NCI-H1930 (cell line): ENCODE measurements at places on chromosomes 7 and 10.

DNA sequence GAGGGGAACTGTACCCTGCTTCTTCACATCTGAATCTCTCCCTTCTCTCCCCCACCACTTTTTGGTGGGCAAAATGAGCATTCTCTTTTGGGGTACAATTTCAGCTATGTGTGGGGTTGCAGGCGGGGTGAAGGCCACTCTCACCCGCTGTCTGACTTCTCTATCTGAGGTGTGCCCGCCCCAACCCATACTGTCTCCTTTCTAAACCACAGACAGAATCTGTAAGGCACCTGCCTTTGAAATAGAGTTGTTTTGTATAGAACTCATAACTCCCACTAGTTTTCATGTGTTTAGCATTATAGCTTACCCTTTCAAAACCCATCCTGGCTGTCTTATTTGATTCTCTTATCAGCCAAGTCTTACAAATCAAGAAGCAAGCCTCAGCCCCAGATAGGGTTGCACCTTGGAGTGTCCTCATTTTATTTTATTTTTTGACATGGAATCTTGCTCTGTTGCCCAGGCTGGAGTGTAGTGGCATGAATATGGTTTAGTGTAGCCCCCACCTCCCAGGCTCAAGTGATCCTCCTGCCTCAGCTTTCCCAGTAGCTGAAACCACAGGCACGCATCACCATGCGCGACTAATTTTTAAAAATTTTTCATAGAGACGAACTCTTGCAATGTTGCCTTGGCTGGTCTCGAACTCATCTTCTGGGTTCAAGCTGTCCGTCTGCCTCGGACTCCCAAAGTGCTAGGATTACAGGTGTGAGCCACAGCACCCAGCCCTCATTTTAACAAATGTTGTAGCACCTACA, 11.9 kb downstream of the TSPAN14 start:
- no peak for DNase-seq

DNA sequence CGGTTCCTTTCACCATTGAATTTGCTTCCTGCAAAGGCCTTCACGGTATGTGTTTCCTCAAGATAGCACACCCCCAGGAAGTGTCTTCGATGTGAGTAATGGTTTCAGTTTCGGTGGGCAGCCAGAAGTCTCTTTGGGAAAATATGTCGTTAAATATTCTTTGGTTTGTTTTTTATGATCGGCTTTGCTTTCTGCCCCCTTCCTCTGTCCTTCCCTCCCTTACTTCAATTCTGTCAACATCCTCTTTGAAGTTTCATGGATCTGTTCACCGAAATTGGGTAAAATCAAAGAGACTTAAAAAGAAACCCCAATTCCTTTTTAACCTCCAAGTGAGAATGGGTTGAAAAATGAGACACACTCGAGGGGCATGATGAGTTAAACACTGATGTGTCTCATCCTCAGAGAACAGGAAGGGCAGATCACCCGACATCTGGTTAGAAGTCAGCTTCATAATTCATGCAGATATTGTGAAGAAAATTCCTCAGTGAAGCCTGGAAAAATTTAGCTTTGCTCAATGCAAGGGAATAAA, 170.8 kb upstream of the HABP2 start:
- no peak for DNase-seq

DNA sequence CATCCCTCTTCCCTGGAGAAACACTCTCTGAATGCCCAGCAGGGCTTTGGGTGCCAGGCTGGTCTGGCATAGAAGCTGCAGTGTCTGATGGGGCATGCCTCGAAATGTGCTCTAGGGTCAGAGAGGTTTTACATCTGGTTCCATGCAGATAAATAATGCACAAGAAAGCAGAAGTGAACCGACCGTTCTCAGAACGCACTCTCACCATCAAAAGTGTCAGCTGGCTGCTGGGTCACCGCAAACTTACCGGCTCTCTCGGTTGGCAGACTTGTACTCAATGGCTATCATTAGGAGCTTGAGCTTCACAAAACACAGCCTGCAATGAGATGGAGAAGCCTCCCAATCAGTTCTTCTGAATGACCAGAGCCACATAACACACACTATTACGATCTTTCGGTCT, 610.0 kb downstream of the KCNMA1 start:
- DNase-seq, result no peak

GRCh38 chr7:33821970-33822369, 83.4 kb upstream of the BMPER start:
- no peak for DNase-seq

DNA sequence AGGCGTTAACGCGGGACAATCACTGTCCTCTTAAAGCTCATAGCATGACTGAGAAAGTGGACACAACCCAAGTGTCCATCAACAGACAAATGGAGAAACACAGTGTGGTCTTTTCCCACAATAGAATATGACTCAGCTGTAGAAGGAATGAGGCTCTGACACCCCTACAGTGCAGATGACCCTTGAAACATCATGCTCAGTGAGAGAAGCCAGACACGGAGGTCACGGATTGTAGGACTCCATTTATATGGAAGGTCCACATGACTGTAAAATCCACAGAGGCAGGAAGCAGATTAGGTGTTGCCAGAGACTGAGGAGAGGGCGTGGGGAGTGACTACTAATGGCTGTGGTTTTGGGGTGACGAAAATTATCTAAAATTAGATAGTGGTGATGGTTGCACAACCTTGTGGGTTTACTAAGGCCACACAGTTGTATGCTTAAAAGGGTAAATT, 6.1 kb upstream of the NCAPG2 start:
- DNase-seq, result no peak

- DNase-seq, result no peak
Measured at GRCh38 chr7:87137271-87137670, 15.0 kb upstream of the DMTF1 start.

DNA sequence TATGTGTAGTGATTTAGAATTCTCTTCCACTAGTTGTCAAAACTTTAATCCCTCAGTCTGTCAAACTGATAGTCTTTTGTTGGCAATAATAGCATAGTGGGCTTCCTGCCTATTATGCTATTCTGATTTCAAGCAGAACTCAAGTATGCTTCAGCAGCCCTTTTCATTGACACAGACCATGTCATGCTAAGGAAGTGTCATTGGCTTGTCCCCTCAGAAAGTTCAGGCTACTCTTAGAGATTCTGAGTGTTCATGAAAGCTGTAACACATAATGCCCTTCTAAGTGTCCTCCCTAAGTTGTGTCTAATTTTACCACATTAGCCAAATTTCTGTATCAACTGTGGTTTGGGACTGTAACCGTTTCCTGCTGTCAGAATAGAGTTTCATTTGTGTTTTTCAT, 198.7 kb downstream of the THSD7A start:
- no peak for DNase-seq

GRCh38 chr7:7569615-7570014, 2.9 kb downstream of the MIOS start:
- no peak for DNase-seq

DNA sequence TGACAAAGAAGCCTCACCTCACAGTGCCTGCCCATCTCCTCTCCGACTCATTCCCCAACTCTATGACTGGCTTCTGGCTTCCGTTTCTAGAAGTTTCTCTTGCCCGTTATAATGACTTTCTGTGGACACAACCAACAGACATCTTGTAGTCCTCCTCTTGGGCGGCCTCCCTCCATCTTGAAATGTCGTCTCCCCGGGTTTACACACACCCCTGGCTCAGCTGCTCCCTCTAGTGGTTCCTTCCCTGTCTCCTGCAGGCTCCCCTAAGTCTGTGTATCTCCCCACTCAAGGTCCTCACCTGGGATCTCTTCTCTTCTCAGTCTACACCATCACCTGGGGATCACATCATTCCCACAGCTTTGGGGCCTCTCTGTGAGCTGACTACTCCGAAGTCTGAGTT, 123.4 kb upstream of the NEBL start:
- no peak for DNase-seq

GRCh38 chr7:142557971-142558582, 191.2 kb upstream of the PRSS1 start:
- DNase-seq, result peak; percentile 37

GRCh38 chr7:52525772-52526341, 509.6 kb upstream of the POM121L12 start:
- no peak for DNase-seq

GRCh38 chr10:22321924-22322640, 1.2 kb downstream of the BMI1 start:
- no peak for DNase-seq

DNA sequence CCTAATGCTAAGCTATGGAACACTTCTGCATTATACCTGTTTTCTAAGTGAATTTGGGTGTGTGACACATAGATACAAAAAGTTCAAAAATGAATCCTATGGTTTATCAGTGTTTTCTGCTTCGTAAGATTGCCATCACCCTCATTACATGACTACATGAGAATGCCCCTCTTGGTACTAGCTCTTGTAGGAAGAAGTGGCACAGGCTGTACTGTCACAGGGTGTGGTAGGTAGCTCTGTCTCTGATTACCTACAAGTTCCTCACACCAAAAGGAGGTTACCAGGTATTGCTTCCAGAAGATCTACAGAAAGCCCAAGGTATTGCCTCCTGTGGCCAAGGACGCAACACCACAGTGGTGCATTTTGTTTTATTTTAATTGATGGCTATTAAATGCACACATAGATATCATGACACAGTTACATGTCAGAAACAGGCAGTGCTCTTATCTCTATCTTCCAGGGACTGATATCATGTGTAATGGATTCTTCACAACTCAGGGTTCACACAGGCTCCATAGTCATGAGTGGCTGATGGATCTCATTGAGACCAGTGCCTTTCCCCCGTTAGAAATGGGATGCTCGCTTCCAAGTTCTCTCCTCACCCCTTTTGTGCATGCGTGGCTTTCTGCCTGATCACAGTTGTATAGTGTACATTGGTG, 6.6 kb downstream of the OPTN start:
- DNase-seq, result no peak

DNA sequence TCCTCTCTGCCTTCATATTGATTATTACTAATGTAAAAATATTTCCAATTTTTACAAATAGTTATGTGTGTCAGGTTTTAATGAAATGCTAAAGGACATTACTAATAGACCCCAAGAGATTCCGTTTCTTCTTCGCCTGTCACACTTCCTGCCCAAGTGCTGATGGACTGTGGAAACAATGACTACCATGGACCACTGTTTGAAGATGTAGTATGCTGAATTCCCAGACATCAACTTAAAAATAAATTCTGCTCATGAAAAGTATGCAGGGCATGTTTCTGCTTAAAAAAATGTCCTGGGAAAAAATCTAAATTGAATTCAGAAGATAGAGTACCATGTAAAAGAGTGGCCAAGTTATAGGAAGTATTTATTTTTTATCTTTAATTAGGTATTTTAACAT, 52.1 kb downstream of the ST7 start:
- DNase-seq, result no peak

DNA sequence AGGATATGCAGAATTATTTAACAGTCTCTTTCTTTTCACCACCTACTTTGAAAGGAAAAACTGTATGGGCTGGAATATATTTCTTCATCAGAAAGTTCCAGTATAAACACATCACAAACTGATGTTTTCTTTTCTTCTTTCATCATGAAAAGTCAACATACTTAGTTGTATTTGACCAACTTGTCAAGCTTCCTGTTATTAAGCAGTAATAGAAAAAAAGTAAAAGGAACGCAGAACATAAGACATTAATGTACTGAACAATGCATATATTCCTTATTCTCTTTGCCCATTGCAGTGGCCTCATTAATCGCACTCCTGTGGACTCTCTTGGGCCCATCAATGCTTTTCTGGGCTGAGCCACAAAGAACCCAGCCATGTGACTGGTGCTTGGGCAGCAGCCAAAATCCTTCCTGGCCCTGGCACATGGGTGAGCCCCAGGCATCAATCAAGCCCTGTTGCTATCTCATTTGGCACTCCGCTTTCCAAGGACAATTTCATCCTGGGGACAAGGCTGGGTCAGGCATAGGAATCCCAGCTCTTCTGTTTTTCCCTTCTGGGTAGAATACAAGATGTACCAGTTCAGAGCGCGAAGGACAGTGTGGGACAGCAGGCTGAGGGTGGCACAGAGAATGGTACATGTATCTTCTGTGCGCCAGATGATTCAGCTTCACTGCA, 42.3 kb downstream of the RHOBTB1 start:
- DNase-seq, result no peak

GRCh38 chr10:108789919-108790318, 1133.4 kb downstream of the XPNPEP1 start:
- DNase-seq, result no peak

DNA sequence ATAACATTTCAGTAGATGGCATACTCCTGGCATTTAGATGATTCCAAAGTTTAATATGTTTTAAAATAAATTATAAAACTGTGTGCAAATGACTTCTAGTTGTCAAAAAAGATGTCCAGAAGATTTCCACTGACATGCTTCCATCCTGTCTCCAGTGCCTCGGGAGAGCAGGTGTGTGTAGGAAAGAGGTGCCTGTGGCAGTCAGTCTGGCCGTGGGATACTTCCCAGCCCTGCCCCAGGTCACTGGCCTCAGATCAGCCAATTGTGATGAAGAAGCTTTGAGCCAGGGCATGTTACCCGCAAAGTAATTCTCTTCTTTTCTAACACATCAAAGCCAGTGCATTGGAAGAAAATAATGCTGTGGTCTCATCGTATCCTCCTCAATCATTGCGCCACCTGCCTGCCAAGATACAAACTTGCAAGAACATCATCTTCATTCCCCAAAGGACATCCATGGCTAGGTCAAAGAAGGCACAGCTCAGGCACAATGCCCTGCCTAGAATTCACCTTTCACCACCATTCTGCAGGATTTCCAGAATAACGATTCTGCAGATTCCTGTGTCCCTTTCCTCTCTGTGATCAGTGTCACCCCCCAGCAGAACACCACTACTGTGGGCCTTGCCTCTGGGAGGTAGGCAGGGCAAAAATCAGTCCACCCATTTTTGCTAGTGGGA, 6.3 kb upstream of the KCNMA1 start:
- no peak for DNase-seq

DNA sequence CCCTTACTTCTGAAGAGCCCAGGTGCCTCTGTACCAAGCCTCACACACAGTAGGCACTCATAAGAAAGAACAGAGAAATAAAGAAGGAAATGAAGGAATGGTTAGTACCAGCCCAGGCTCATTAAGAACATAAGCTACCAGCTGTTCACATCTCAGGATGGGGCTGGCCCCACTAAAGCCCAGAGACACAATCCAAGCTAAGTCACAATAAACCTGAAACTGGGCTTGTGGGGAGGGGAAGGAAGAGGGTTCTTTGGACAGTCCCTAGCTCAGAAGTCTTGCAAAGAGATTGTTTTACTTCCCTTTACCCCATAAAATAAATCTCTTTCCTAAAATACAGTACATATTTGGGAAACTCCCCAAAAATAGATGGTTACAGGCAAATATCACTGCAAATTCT, 24.3 kb downstream of the FBXW4 start:
- no peak for DNase-seq

- DNase-seq, result no peak
Measured at GRCh38 chr7:117145333-117145732, 177.5 kb downstream of the WNT2 start.

- DNase-seq, result no peak
Measured at GRCh38 chr7:47804767-47805545, 143.3 kb downstream of the PKD1L1 start.

- no peak for DNase-seq
Measured at GRCh38 chr7:35983626-35984025, 169.4 kb upstream of the EEPD1 start.

GRCh38 chr7:100566018-100566531, 7.6 kb downstream of the SAP25 start:
- DNase-seq, result no peak

- DNase-seq, result no peak
Measured at GRCh38 chr10:73182568-73182967, 14.6 kb downstream of the FAM149B1 start.

- DNase-seq, result no peak
Measured at GRCh38 chr7:50533866-50534265, 31.3 kb downstream of the DDC start.

GRCh38 chr7:75688200-75689136, 50.3 kb downstream of the HIP1 start:
- no peak for DNase-seq

- DNase-seq, result no peak
Measured at GRCh38 chr10:22386503-22386902, 41.2 kb downstream of the SPAG6 start.

- no peak for DNase-seq
Measured at GRCh38 chr7:45035893-45036292, 35.9 kb downstream of the CCM2 start.
